ENCODE measurements at places on chromosomes 1 and 21.

GRCh38 chr1:38788341-38789336 is 70.9 kb downstream of the RRAGC start:
- DNase-seq, result no peak

DNA sequence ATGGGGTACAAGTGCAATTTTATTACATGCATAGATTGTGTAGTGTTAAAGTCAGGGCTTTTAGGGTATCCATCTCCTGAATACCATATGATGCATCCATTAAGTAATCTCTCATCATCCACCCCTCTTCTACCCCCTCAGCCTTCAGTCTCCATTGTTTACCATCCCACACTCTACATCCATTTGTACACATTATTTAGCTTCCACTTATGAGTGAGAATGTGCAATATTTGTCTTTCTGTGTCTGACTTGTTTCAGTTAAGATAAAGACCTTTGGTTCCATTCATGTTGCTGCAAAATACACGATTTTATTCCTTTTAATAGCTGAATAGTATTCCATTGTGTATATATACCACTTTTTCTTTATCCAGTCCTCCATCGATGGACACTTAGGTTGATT is 222.5 kb upstream of the USP24 start:
- no peak for DNase-seq

- peak; percentile 79 for DNase-seq
These were observed 52.8 kb upstream of the LYPLAL1 start for GRCh38 chr1:219120624-219121544.

DNA sequence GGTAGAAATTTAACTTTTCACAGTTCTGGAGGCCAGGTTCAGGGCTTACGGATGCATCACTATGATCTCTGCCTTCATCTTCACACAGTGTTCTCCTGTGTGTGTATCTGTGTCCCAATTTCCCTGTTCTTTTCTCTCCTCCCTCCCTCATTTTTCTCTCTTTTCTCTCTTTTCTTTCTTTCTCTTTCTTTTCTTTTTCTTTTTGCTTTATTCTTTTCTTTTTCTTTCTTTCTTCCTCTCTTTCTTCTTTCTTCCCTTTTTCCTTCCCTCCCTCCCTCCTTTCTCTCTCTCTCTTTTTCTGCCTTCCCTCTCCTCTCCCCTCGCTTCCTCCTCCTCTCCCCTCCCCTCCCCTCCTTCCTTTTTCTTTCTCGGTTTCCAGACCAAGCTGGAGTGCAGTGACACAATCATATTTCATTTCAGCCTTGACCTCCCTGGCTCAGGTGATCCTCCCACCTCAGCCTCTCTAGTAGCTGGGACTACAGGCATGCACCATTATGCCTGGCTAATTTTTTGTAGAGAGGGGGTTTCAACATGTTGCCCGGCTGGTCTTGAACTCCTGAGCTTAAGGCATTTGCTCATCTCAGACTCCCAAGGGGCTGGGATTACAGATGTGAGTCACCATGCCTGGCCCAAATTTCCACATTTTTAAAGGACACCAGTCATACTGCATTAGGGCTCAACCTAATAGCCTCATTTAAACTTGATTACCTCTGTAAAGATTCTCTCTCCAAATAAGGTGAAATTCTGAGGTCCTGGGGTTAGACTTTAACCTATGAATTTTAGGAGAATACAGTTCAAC is 115.9 kb downstream of the HUNK start:
- DNase-seq, result no peak

DNA sequence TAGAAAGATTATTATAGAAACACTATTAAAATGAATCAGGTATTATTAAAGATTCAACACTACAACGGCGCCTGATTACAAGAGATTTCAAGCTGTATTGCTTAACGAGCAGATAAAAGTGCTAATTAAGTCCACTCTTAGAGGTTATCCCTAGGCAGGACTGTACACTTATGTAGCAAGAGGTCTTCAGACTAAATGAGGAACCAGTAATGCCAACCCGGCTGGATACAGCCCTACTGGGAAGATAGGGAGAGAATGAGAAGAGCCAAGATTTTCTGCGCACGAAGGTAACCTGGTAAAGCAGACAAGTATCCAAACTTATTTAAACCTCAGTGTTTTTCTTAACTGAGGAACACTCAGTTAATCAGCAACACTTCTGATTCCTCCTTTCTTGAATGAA is 115.7 kb upstream of the HIVEP3 start:
- no peak for DNase-seq

- no peak for DNase-seq
These were observed 28.5 kb upstream of the KCNQ4 start for GRCh38 chr1:40755067-40755466.

GRCh38 chr1:7456722-7457082 is 314.4 kb upstream of the VAMP3 start:
- DNase-seq, result no peak

DNA sequence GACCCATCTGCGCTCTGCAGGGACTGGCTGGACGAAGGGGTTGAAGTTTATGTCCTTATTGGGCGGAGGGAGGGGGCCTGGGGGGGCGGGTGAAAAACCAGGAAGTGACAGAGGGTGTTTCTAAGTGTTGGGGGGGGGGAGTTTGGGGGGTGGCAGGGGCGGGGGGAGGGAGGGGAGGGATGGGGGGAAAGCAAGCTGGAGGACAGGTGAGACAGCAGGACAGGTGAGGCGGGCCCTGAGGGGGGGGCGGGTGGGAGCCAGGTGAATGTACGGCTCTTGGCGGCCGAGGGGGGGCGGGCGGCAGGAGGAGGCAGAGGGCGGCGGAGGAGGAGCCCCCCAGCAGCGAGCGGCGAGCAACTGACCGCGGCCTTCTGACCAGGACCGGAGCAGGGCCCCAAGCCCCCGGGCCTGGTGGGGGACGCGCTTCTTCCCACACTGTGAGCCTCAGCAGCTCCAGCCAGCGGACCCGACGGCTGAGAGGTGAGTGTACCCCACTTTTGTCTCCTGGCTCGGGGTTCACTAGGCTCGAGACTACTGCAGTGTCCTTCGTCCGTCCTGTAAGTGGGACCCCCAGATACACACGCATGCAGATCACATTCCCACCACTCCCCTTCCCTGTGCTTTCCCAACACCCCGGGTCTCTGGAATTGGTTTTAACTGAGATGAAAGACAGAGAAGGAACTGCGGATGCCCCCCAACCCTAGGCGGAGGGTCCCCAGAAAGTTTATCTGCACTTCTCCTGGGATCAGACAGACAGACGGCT is at the start of gene ZBTB7B:
TSS of gene ZBTB7B (plus strand) at position 339 of the 763 bp plus-strand sequence. CDS start 11,859 bp downstream, outside the sequence.
- DNase-seq, result no peak

- no peak for DNase-seq
These were observed 31.8 kb upstream of the CFHR4 start for GRCh38 chr1:196856053-196856452.

- DNase-seq, result no peak
These were observed 128.6 kb downstream of the ST6GALNAC3 start for GRCh38 chr1:76203127-76203526.

GRCh38 chr1:78554840-78555239 is 64.1 kb downstream of the PTGFR start:
- no peak for DNase-seq

DNA sequence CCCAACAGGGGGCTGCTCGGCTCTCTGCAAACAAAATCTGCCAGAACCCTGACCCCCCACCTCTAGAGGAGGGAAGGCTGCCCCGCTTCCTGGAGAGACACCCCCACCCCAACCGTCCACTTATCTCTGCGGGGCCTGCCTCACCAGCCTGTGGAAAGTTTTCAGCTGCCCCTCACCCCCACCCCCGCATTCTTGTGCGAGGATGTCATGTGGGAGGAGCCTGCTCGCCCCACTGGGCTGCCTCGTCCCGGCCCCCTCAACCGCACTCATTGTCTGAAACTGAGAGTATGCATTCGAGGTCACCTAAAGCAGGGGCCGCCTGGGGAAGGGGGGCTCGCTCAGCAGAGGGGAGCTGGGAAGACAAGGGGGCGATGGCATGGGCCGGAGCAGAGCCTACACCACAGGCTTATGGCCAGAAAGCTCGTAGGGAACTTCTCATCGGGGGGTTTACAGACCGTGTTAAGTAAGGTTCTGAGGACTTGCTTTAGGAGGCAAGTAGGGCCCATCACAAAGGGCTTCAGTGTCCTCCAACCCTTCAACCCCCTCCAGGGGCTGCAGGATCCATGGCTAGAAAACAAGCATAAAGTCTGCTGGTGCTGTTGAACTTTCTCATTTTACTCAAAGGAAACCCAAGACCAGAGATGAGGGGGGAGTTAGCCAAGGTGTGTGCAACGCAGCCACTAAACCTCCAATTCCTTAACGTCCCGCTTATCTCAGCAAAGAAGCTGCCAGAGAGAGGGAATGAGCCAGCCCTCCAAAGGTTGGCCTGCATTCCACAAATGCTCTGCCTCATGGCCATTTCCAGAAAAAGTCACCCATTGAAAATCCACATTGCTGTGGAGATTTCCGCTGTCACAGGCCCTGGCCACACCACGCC is 9.4 kb downstream of the EPHA2 start:
- DNase-seq, result peak; percentile 93

GRCh38 chr21:42560517-42561179 is 47.0 kb downstream of the SLC37A1 start:
- peak; percentile 1 for DNase-seq

- DNase-seq, result no peak
These were observed 2.4 kb downstream of the SSBP3 start for GRCh38 chr1:54403808-54404261.

DNA sequence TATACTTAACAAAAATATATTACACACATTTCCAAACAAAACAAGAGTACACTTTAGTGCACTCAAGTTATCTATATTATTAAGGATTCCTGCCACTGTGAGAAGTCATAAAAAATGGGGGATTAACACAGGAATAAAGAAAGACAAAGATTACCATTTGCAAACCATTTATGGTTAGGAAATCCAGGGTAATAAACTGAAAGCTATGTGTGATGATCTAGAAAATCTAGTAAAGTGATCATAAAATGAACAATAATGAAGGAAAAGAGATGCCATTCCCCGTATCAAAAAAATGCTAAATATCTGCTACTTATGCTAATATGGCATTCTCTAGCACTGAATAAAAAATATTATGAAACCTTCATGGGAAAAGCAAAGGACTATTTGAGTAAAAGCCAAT is 101.4 kb downstream of the AK5 start:
- no peak for DNase-seq

DNA sequence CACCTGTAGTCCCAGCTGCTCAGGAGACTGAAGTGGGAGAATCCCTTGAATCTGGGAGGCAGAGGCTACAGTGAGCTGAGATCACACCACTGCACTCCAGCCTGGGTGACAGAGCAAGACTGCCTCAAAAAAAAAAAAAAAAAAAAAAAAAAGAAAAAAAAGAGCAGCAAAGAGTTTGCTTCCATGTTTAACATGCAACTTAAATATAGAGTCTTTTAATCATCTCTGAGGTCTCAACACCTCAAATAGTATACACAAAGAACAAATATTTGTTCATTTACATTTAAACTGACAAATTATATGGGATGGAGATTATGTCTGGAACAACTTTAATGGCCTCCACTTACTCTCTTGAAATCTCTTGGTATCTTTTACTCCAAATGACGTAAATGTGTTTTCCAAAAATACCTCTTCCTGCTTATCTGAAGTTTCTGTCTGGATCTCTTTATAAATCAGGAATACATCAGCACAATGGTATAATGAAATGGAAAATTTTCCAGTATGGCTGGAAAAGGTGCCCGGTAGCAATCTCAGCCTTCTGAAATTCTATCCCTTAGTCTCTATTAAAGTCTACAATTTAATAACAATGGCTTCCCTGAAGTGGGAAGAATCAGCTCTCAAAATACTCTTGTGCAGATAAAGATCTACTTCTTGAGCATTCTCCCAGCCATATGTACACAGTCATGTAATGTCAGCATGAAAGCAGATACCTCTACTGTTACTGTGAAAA is 258.5 kb downstream of the OMA1 start:
- DNase-seq, result no peak

DNA sequence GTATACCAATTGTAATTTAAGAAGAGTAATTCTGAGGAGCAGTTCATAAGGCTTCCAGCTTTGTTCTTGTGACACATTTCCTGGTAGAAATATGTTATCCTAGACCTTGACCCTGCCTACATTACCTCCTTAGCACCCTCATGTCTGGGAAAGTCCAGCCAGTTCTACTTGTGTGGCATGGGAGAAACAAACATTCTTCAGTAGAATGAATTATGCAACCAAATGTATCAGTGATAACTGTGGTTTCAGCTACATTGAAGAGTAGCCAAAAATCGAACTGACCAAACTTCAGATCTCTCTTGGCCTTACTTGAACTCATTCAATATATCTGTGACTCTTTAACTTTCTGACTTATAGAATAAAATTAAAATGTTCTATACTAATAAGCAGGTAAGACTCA is 308.1 kb upstream of the LYPLAL1 start:
- no peak for DNase-seq

GRCh38 chr1:47393141-47393540 is 22.9 kb upstream of the FOXE3 start:
- no peak for DNase-seq

DNA sequence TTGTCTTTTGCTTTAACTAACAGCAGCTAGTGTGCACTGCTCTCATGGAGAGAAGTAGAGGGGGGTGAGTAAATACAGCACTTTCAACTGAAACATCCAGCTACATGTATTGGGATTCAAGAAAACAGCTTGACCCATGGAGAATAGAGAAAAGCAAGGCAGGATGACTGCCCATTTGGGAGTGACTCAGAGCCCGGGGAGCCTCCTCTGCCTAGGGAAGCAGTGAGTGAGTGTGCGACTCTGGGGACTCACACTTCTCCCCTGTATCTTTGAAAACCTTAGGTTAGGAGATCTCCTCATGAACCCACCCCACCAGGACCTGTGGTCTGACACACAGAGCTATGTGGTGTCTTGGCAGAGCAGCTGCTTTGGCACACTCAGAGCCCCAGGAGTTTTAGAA is 82.0 kb upstream of the PTGFR start:
- DNase-seq, result no peak

GRCh38 chr1:101241485-101242225 is 4.8 kb downstream of the S1PR1 start:
- DNase-seq, result no peak

GRCh38 chr1:56709269-56709880 is 64.3 kb downstream of the PRKAA2 start:
- no peak for DNase-seq

DNA sequence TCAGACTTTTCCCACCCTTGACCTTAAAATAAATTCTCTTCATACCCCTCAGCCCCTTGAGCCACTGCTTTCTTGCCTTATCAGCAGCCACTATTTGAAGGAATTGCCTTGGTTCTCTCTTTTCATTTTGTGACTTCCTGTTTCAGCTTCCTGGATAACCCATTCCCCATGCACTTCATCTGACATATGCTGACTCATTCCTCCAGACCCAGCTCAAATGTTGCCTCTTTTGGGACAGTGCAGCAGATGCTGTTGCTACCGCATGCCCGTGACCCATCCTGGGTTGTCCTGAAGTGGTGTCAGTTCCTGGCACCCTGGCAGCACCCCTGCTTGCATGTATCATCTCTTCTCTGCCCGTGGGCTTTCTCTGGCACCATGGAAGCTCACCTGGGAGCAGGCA is 496.1 kb downstream of the PTPRU start:
- DNase-seq, result no peak
